Left ventricle myocardium superior (tissue), 1 donor: ENCODE measurements at places on chromosomes 5 and 9. TPM values are rescaled to one million over a fixed set of nuclear protein-coding genes. Genes with fewer than 3 reads are reported as not detected.
A peak's percentile ranks its signal among the peaks of the same experiment; 100 is the strongest.

The SCGB3A2 gene
- total RNA-seq = not detected

The POU5F2 gene
- total RNA-seq = 0.30 TPM

The DOCK8 gene
- 5.7 TPM for total RNA-seq

The CMYA5 gene
- 960 TPM for total RNA-seq

The PTGER4 gene
- total RNA-seq = 6.6 TPM

The ROR2 gene
- total RNA-seq = 0.87 TPM

The RNF183 gene
- total RNA-seq = not detected

The SPINK7 gene
- not detected for total RNA-seq

The SPATA6L gene
- 0.87 TPM for total RNA-seq

The GLDC gene
- total RNA-seq = not detected

GRCh38 chr5:52841114-52841513, 53.4 kb downstream of the ITGA1 start:
- DNase-seq = no peak

DNA sequence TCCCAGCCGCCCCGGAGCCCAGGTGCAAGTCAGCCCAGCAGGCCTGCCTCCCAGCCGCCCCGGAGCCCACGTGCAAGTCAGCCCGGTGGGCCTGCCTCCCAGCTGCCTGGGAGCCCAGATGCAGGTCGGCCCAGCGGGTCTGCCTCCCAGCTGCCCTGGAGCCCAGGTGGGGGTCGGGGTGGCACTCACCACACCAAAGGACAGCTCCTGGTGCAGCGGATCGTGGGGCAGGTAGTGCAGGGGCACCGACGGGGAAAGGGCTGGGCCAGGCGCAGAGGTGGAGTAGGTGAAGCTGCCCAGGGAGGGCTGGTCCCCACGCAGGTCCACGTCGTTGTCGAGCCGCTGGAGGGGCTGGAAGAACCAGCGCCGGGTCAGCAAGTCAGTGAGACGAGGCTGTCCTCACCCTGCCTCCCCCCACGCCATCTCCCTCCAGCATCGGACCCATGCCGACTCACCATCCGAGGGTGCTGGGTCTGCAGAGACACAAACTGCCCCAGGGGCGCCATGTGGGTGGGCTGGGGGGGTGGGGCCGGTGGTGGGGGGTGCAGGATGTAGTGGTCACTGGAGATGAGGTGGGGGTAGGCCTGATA, 6.7 kb downstream of the RNF44 start:
- no peak for DNase-seq

- no peak for DNase-seq
These were observed 198.3 kb downstream of the ERCC6L2 start for GRCh38 chr9:96073531-96074480.

- DNase-seq = no peak
These were observed 11.3 kb upstream of the GRHPR start for GRCh38 chr9:37410969-37411785.

- no peak for DNase-seq
These were observed 41.1 kb upstream of the TCF7 start for GRCh38 chr5:134073404-134073803.

DNA sequence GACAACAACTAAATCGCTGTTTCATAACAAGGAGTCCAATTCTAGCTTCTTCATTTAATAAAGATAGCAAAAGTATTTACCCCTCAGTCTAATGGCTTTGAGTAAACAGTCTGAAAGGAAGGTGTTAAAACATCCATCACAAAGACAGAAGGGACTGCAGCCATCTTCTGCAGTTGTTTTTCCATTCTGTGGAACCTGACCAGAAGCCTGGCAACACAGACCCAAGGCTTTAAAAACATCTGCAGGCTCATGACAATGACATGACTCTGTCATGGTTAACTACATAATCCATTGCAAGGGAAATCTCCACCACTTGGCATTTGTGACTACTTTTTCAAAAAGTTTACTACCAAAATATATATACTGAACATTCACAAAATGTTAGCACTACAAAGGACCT, 51.9 kb downstream of the ELL2 start:
- no peak for DNase-seq

GRCh38 chr9:97695390-97695789, 1.8 kb downstream of the XPA start:
- DNase-seq = no peak

- no peak for DNase-seq
These were observed 1103.6 kb upstream of the EDIL3 start for GRCh38 chr5:85488295-85488694.

DNA sequence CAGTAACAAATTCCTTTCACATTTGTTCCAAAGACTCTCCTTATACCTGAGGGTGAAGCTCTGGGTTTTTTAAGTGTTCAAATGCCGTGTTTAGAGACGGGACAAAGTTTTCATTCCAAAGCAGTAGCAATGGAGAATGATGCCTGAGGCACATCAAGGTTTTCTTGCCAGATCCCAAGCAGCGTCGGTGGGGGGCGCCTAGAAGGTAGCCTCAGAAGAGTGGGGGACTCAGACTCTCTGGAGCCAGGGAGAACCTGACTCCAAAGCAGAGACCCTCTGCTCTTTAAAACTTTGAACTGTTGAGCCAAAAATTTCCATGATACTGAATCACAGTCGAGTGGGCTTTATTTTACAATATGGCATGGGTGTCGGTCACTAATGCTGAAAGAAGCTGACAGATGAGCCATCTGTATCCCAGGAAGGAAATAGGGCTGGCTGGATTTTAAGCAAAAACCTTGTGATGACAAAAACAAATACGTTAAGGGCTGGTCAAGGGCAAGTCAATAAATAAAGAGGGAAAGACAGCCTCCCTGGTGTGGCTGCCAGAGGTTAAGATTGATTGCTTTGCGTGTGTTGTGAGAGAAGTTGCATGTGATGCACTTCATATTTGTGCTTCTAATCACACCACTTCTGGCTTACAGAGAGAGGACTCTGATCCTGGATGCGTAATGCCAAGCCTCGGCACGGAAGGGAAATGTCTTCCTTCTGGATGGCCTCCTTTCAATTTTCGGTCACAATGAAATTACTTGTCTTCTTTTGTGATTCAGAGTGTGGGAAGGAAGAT, 161.1 kb upstream of the EFNA5 start:
- no peak for DNase-seq

- DNase-seq = no peak
These were observed 376.8 kb upstream of the RFX3 start for GRCh38 chr9:3902631-3903030.

DNA sequence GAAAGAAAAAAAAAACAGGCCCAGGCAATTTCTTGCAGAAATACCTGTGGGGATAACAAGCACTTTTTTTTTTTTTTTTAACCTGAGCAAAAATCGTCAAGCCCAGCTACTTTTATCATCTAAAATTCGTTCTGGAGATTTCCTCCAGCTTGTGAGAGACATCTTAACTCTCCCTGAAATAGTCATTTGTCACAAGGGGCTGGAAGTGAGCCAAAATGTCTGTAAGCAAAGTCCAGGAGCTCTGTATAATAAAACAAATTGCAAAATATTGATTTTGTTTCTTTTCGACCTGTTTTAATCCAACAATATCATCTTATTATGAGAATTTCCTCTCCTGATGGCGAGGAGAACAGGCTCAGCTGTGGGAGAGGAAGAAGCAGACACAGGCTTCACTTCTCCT, 168.4 kb downstream of the TTLL11 start:
- DNase-seq = no peak

DNA sequence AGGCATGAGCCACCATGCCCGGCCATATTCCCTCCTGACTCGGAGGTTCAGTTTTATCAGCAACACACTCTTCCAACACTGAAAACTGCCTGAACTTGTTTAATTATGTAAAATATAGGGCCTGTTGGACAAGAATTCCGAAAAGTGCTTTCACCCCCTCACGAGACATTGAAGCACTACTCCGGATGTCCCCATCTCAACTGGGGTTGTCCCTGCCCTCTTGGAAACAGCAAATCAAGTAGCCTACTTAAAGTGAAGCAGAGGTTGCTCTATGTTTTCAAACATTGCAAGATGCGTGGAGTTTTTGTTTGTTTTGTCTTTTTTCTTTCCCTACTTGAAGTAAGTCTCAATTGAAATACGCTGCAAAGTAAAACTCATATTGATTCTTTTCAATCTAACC, 7.6 kb downstream of the PTGER4 start:
- no peak for DNase-seq

DNA sequence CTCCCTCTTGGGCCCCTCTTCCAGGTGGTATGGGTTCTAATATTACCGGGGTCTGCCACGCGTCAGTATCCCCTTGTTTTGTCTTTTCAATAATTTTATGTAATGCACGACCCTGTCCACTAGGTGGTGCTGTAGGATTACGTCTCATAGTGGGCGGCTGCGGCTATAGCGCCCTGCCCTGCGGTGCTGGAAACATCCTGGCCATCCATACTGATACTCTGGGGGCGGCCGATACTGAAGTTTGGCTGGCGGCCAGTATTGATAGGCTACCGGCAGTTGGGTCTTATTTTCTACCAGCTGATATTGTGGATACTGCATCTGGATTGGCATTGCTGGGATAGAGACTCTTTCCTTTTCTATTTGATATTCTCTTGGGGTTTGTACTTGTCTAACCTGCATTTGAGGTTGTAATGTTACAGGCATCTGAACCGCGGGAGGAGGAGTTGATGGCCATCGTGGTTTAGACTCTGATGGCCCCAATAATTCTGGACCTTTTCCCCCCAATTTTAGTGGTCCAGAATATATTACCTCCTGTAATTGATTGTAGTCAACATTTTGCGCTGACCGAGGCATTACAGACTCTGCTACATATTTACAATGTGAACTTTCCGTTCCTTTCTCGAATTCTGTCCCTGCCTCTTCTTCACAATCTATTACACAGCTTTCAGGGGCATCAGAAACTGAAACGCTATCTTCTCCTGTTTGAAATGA, 3.3 kb upstream of the TMEM141 start:
- DNase-seq = peak; percentile 74

DNA sequence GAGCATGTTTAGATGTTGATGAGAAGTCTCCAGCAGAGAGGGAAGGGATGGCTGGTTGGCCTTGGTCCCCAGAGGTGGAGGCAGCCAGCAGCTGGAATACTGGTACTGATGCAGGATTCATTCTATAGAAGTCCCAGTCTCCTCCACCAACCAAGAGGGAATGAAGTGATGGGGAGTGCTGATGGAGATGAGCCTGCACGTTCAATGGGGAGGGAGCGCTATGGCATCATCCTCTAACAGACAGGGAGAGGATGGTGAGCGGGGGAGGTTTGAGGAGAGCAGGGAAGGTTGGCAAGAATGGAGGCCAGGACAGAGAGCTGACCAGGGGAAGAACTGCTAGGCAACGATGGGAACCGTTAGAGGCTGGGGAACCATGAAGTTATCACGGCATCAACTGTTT, 159.8 kb upstream of the MVB12B start:
- DNase-seq = no peak

DNA sequence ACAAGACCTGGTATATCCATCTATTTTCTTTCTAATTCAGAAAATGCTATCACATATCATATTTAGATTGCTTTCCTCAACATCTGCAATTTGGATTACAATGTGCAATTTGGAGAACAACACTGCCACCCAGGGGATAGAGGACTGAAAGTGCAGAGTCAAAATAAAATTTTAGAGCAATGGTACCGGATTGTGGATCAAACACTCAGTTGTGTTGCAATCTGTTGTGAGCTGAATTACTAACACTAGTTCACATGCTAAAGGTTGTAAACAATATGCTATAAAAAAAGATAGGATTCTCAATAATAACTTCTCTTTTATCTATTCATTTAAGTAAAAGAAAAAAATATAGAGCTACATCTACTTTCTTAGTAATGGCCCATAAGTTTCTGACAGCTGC, 11.9 kb upstream of the SRFBP1 start:
- DNase-seq = no peak

- DNase-seq = no peak
These were observed 62.2 kb upstream of the PPARGC1B start for GRCh38 chr5:149667829-149668330.

- DNase-seq = peak; percentile 66
These were observed 1.3 kb downstream of the GABBR2 start for GRCh38 chr9:98707166-98708102.

- no peak for DNase-seq
These were observed 54.9 kb downstream of the FGF18 start for GRCh38 chr5:171474230-171474813.

DNA sequence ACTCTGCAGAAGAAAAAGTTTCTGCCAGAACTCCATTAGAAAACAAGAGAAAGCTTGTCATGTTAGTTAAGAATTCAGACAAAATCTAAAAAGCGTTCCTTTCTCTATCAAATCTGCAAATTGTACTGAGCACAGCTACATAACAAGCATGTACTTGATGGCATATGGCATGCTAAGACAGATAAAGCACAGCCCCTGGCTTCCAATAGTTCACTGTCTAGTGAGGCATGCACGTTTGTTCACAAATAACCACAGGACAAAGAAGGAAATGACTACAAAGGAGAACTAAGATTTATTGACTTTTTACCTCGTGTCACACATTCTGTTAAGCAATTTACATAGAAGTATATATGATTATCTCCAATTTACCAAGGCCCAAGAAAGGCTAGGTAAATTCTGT, 518.2 kb upstream of the TLE4 start:
- DNase-seq = no peak

- peak; percentile 60 for DNase-seq
These were observed 9.5 kb upstream of the PHF19 start for GRCh38 chr9:120886490-120886967.

DNA sequence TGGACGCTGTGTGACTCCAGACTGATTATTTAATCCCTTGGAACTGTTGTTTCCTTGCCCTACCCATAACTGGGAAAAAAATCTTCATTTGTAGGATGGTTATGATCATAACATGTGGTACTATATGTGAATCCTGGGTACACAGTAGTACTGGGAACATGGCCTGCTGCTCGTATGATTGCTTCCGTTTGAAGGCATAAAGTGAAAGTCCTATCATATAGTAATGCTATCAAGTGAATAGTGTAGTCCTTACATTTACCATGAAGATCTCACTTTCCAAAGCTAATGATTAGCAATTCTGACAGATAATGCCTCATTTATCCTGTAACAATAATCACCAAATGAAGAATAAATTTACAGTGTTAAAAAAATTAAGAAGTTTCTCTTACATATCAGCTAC, 53.2 kb downstream of the MEF2C start:
- no peak for DNase-seq

DNA sequence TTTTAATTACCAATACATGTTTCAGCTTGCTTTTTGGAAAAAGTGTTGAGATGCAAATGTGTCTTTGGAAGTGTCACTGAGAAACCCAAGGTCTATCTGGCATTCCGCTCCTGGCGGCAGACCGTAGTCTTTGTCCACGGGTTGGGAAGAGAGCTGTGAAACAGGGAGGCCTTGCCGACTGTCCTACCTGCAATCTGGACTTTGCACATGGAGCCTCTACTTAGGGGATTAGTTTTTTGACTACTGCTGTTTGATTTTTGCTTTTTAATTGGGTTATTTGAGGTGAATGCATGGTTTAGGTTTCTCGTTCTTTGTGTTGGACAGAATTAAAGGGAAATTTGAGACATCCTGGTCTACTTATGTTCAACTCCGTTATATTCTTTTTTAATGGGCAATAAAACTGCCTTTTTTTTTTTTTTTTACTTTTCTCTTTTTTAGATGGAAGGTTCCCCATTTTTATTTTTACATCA, 25.7 kb downstream of the TRIO start:
- DNase-seq = no peak

GRCh38 chr5:40787986-40788385, 10.2 kb downstream of the PRKAA1 start:
- DNase-seq = no peak

- no peak for DNase-seq
These were observed 86.3 kb upstream of the SLC12A2 start for GRCh38 chr5:127997201-127997704.
